ENCODE measurements at places on chromosomes 5 and 9. TPM values are rescaled to one million over a fixed set of nuclear protein-coding genes. Genes with fewer than 3 reads are reported as not detected.

- H3K4me1 ChIP-seq, result no peaks in the 10 kb centered on the region
- no peaks in the 10 kb centered on the region for H3K27me3 ChIP-seq
- H3K27ac ChIP-seq, result no peak overlapping the region
- DNase-seq, result no peak
These were observed 62.0 kb downstream of the MACROH2A1 start for GRCh38 chr5:135337064-135337463.

DNA sequence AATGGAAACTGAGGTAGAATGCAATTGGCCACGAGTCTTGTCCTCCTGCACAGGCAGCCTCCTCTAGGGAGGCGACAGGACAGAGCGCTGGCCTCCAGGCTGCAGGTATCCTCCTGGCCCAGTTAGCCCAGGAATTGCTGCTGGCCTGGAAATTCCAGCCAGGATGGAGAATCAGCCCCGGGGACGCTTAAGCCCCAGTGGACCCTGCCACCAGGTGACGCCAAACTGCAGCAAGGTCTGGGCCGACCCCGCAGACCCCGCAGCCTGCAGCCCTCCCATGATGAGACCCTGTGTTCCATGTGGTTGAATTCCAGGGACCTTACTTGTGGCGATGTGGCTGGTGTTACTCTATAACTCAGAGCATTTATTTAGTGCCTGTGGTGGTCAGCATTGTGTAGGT is 7.3 kb downstream of the CACFD1 start:
- H3K27ac ChIP-seq, result no peak overlapping the region
- no peak overlapping the region for H3K4me3 ChIP-seq
- no peaks in the 10 kb centered on the region for H3K4me1 ChIP-seq
- no peak for DNase-seq
- no peaks in the 10 kb centered on the region for H3K27me3 ChIP-seq

DNA sequence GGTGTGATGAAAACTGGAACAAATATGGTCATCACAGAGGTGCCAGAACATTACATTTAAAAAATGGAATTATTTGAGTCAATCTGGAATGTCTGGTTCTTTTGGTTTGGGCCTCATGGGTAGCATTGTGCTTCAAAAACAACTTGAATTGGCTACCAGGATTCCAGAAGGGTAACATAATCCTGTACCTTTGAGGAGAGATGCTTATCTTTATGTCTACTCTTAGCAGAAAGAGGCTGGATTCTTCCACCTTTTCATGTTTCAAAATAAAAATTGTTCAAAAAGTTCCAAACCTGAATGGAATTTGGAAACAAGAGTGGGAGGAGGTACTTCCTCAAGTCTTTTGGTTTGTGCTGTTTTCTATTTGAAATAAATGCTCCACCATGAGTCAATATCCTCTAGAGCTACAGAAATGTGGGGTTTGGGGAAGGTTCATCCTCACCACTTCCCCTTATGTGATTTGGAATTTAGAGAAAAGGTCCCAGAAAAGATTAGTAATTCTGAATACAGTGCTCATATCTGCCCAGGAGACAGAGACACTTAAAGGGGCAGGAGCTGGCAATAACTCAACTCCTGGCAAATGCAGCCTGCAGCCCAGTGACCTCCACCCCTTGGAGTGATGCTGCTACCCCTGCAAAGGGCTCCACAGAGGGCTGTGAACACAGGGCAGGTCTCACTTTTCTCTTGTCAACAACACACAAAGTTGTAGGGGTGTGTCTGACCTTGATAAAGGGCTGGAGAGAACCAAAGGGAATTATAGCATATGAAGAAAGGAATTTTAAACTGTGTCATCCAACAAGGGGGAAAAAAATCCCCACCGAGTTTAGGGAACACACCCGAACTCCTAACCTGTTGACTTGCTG is 272.8 kb downstream of the CWC27 start:
- H3K27me3 ChIP-seq, result no peaks in the 10 kb centered on the region
- H3K4me1 ChIP-seq, result peaks cover 17% of the 10 kb centered on the region
- H3K27ac ChIP-seq, result no peak overlapping the region
- DNase-seq, result no peak

GRCh38 chr5:138974227-138975063 is 99.3 kb upstream of the LRRTM2 start:
- DNase-seq, result no peak
- no peaks in the 10 kb centered on the region for H3K36me3 ChIP-seq
- H3K4me3 ChIP-seq, result no peak overlapping the region
- H3K27me3 ChIP-seq, result no peaks in the 10 kb centered on the region
- peaks cover 2% of the 10 kb centered on the region for H3K4me1 ChIP-seq

GRCh38 chr5:14066326-14066725 is 76.8 kb upstream of the TRIO start:
- no peaks in the 10 kb centered on the region for H3K36me3 ChIP-seq
- H3K27me3 ChIP-seq, result no peaks in the 10 kb centered on the region
- no peaks in the 10 kb centered on the region for H3K4me1 ChIP-seq
- H3K27ac ChIP-seq, result no peak overlapping the region
- no peak for DNase-seq
- no peak overlapping the region for H3K4me3 ChIP-seq

DNA sequence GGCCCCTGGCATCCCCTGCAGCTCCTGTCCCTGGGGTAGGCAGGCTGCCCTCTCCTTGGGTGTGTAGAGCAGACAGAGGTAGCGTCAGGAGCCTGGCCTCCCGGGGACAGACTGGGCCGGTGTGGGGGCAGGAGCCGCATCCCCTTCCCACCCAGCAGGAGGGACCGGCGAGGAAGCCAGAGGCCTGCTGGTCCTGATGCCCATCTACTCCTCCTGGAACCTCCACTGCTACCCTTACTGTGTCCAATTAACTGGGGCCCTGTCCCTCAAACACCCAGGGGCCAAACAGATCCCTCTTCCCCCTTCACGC is 15.6 kb downstream of the RALGDS start:
- H3K27me3 ChIP-seq, result no peaks in the 10 kb centered on the region
- no peak overlapping the region for H3K27ac ChIP-seq
- DNase-seq, result no peak

GRCh38 chr9:16637218-16637617 is 233.3 kb downstream of the BNC2 start:
- H3K27ac ChIP-seq, result no peak overlapping the region
- H3K4me3 ChIP-seq, result no peak overlapping the region
- H3K36me3 ChIP-seq, result no peaks in the 10 kb centered on the region
- H3K27me3 ChIP-seq, result no peaks in the 10 kb centered on the region
- DNase-seq, result no peak
- H3K4me1 ChIP-seq, result no peaks in the 10 kb centered on the region

DNA sequence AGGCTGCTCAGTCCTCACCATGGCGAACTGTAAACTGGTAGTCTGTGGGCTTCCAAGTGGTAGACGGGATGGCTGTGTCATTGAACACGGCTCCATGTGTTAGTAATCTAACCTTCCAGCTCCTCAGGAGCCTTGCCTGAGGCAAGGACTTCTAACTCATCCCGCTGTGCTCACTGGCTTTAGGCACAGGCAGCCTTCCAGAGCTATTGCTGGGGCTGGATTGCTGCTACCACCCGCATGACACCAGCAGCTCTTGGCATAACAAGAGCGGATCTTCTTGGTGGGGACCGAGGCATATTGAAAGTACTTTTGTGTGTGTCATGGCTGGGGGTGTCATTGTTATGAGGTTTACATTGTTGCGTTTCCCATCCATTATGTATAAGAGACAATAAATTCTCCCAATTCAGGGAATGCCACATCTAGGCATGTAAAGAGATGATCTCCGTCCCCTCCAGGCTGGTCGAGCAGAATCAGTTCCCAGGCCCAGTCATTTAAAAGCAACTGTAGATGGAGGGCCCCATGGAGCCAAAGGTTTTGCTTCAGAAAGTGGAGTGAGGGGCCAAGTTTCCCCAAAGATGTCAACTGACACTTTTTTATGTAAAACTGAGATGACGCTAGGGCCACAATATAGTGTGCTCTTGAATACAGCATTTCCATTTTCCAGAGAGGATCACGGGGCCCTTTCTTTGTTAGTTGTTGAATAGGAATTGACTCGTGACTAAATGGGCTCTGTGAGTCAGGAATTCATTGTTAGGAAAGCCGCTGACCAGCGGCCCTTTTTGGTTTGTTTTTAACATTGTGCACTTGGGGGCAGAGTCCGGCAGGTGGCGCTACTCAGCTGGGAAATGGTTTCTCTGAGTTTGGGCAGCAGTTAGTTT is 759.5 kb downstream of the TAF11L14 start:
- H3K27ac ChIP-seq, result no peak overlapping the region
- no peaks in the 10 kb centered on the region for H3K4me1 ChIP-seq
- DNase-seq, result no peak
- no peaks in the 10 kb centered on the region for H3K36me3 ChIP-seq
- no peaks in the 10 kb centered on the region for H3K27me3 ChIP-seq

GRCh38 chr5:76207120-76207519 is 123.9 kb downstream of the SV2C start:
- no peaks in the 10 kb centered on the region for H3K36me3 ChIP-seq
- H3K4me1 ChIP-seq, result no peaks in the 10 kb centered on the region
- no peak for DNase-seq
- H3K27me3 ChIP-seq, result no peaks in the 10 kb centered on the region
- H3K4me3 ChIP-seq, result no peak overlapping the region
- no peak overlapping the region for H3K27ac ChIP-seq

DNA sequence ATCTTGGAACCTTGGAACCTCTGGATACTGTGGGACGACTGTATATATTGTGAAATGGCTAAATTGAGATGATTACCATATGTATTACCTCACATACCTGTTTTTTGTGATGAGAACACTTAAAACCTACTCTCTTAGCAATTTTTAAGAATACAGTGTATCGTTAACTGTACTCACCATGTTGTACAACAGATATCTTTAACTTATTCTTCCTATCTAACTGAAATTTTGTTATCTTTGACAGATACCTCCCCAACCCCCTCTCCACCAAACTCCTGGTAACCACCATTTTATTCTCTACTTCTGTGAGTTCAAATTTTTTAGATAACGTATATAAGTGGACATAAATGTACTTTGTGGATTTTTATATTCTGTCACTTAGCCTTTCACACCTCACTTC is 126.5 kb downstream of the ZCCHC7 start:
- H3K27me3 ChIP-seq, result no peaks in the 10 kb centered on the region
- DNase-seq, result no peak
- H3K4me1 ChIP-seq, result no peaks in the 10 kb centered on the region
- H3K36me3 ChIP-seq, result no peaks in the 10 kb centered on the region
- no peak overlapping the region for H3K27ac ChIP-seq

DNA sequence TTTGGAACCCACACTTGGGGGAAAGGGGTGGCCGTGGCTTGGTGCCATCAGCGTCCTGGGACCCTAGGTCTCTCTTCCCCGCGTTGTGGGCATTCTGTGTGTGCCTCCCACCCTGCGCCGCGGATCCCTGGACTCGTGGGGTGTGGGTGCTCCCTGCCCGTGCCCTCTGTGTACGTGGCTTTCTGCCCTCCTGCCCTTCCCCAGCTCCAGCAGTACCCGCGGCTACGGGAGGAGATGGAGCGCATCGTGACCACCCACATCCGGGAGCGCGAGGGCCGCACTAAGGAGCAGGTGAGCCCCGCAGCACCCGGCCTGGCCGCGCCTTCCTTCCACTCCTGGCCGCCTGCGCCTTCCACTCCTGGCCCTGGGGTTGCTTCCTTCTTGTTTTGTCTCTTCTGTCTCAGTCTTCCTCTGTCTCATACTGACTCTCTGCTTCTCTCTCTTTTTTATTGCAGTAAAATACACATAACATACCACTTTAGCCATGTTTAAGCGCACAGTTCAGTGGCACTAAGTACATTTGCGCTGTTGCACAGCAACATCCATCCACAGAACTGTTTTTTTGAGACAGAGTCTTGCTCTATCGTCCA is 30.7 kb downstream of the DNM1 start:
- no peaks in the 10 kb centered on the region for H3K4me1 ChIP-seq
- H3K36me3 ChIP-seq, result no peaks in the 10 kb centered on the region
- no peaks in the 10 kb centered on the region for H3K27me3 ChIP-seq
- H3K4me3 ChIP-seq, result no peak overlapping the region
- no peak overlapping the region for H3K27ac ChIP-seq

- DNase-seq, result no peak
- no peaks in the 10 kb centered on the region for H3K36me3 ChIP-seq
- no peak overlapping the region for H3K27ac ChIP-seq
- H3K27me3 ChIP-seq, result no peaks in the 10 kb centered on the region
- no peak overlapping the region for H3K4me3 ChIP-seq
These were observed 112.8 kb upstream of the IRX4 start for GRCh38 chr5:1995491-1995890.

- no peaks in the 10 kb centered on the region for H3K36me3 ChIP-seq
- DNase-seq, result no peak
- H3K27me3 ChIP-seq, result no peaks in the 10 kb centered on the region
- H3K4me1 ChIP-seq, result no peaks in the 10 kb centered on the region
- no peak overlapping the region for H3K4me3 ChIP-seq
- no peak overlapping the region for H3K27ac ChIP-seq
These were observed 40.2 kb upstream of the TAS2R1 start for GRCh38 chr5:9670371-9670770.

GRCh38 chr9:93058355-93059010 is at the start of gene SUSD3:
Gene SUSD3 (plus strand): TSS chr9:93058701. CDS start chr9:93058743, 42 bp downstream.
- no peaks in the 10 kb centered on the region for H3K27me3 ChIP-seq
- H3K4me1 ChIP-seq, result peaks cover 50% of the 10 kb centered on the region
- H3K27ac ChIP-seq, result peak within 1 kb of the TSS; percentile 71
- peak; percentile 62 for DNase-seq
- peak within 1 kb of the TSS; percentile 72 for H3K4me3 ChIP-seq

DNA sequence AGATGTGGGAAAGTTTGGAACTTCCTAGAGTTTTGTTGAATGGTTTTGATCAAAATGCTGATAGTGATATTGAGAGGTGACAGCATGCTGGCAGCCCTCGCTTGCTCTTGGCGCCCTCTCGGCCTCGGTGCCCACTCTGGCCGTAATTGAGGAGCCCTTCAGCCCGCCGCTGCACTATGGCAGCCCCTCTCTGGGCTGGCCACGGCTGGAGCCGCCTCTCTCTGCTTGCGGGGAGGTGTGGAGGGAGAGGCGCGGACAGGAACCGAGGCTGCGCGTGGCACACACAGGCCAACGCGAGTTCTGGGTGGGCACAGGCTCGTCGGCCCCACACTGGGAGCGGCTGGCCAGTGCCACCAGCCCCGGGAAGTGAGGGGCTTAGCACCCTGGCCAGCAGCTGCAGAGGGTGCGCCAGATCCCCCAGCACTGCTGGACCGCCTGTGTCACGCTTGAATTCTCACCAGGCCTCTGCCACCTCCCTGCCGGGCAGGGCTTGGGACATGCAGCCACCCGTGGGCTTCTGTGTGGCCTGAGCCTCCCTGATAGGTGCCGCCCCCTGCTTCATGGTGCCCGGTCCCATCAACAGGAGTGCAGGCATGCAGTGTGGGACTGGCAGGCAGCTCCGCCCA is 488.5 kb downstream of the CYLC2 start:
- no peaks in the 10 kb centered on the region for H3K36me3 ChIP-seq
- no peak for DNase-seq
- no peaks in the 10 kb centered on the region for H3K4me1 ChIP-seq
- H3K4me3 ChIP-seq, result no peak overlapping the region

GRCh38 chr5:78050888-78051287 is 243.6 kb downstream of the AP3B1 start:
- H3K4me3 ChIP-seq, result no peak overlapping the region
- no peak overlapping the region for H3K27ac ChIP-seq
- no peak for DNase-seq
- no peaks in the 10 kb centered on the region for H3K27me3 ChIP-seq
- H3K4me1 ChIP-seq, result no peaks in the 10 kb centered on the region

GRCh38 chr9:129654554-129655040 is 10.8 kb upstream of the PRRX2 start:
- H3K4me3 ChIP-seq, result no peak overlapping the region
- no peaks in the 10 kb centered on the region for H3K4me1 ChIP-seq
- DNase-seq, result no peak
- no peaks in the 10 kb centered on the region for H3K27me3 ChIP-seq
- no peak overlapping the region for H3K27ac ChIP-seq

Gene PCSK1
- not detected for polyA plus RNA-seq

Gene GLRA1
- polyA plus RNA-seq, result not detected

Gene SLC25A2
- polyA plus RNA-seq, result not detected

Gene ADAMTS6
- polyA plus RNA-seq, result 0.23 TPM

Gene PCDHA9
- polyA plus RNA-seq, result not detected

Gene NMUR2
- not detected for polyA plus RNA-seq

Gene CMBL
- polyA plus RNA-seq, result 0.97 TPM

Gene RNF208
- not detected for polyA plus RNA-seq

Gene BNIP1
- polyA plus RNA-seq, result 16.8 TPM

Gene SPATA6L
- 0.14 TPM for polyA plus RNA-seq

Gene PTPA
- polyA plus RNA-seq, result 15.6 TPM
